ENCODE measurements at places on chromosomes 13 and 19.

DNA sequence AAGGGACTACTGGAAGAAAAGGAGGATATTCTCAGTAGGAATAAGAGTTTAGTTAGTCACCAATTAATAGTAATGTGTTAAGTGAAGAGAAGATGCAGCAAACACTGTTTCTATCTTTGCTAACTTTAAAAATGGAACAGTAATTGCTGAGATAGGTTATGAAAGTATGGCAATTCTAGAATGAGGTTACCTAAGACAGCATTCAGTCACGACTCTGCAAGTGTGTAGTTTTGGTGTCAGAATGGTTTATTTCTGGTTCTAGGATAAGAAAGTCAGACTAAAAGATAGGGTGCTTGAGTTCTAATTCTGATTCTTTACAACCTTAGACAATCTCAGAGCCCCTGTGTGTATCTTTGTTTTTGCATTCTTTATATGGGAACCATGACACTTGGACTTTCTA is 138.1 kb downstream of the POU4F1 start:
- no peak for DNase-seq

GRCh38 chr13:60757501-60758215 is 360.6 kb downstream of the TDRD3 start:
- no peak for DNase-seq

- no peak for DNase-seq
Measured at GRCh38 chr13:60169239-60170031, 5.7 kb upstream of the DIAPH3 start.

GRCh38 chr13:24348385-24348784 is 39.0 kb downstream of the C1QTNF9 start:
- no peak for DNase-seq
